ENCODE measurements at places on chromosomes 12 and 14.

- no peak for DNase-seq
These were observed 187.0 kb upstream of the C14orf180 start for GRCh38 chr14:104392396-104393198.

GRCh38 chr12:129393357-129393937, 510.4 kb downstream of the TMEM132D start:
- no peak for DNase-seq

DNA sequence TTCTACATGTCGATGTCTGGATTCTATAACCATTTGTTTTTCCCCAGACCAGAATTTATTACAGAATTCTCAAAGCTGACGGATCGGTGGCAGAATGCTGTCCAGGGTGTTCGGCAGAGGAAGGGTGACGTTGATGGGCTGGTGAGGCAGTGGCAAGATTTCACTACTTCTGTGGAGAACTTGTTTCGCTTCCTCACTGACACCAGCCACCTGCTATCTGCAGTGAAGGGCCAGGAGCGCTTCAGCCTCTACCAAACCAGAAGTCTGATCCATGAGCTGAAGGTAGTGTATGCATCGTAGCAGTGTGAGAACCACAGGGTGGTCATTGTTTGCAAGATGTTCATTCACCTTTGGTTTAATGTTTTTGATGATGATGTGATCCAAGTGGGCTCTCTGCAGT, 124.0 kb downstream of the ESR2 start:
- DNase-seq: no peak

GRCh38 chr12:31853520-31853919, 105.7 kb upstream of the RESF1 start:
- DNase-seq: no peak

- no peak for DNase-seq
These were observed 102.4 kb upstream of the METAP2 start for GRCh38 chr12:95371571-95371970.

- peak; percentile 1 for DNase-seq
These were observed 266.4 kb upstream of the USP15 start for GRCh38 chr12:61993734-61994345.

DNA sequence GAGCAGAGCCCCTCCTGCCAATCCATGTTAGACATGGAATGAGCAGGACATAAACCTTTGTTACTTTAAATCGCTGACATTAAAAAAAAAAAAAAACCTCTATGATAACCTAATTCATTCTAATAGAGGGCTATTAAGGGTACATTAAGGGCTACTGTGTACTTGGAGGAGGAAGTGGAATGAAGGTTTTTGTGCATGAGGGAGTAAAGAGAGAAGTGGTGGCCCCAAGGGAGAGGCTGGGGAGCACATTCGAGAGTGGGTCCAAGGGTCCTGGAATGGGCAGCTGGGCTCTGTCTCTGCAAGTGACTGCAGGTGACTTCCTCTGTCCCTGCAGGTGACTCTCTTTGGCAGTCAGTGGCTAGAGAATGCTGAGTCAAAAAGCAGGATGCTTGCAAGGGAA, 32.1 kb upstream of the PTGDR start:
- DNase-seq: no peak

DNA sequence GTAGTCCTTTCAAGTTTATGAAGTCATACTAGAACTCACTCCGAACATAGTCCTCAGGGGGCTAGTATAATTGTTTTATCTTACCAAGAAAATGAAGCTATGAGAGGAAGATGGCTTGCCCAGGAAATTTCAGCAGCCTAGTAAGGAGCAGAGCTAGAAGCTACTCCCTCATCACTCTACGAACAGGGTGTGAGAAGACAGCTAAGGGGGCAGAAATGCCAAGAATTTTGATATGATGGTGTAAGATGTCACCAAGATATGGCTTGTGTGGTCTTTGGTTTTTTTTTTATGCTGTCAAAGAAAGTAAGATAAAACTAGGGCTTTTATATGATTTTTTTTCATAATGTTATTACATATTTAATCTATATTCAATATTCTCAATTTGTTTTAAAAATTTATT, 47.6 kb downstream of the PRICKLE1 start:
- DNase-seq: no peak

DNA sequence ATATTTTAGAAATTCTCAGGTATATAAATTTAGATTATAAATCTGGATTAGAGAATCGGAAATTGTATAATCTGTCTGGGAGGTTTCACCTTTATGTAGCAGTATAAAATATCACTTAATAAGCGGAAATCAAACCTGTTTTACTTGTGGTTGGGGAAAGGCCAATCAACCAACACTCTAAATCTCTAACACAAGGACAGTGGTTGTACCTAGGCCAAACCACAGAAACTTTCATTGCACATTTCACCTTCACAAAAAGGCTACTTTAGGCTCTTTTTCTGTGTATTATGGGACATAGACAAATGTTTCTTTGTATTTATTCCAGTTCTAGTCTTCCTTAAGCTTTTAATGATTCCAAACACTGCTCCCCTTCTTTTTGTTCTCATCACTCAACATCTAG, 19.8 kb downstream of the ERH start:
- no peak for DNase-seq

- DNase-seq: no peak
These were observed 82.3 kb downstream of the DDX51 start for GRCh38 chr12:132061641-132062430.

DNA sequence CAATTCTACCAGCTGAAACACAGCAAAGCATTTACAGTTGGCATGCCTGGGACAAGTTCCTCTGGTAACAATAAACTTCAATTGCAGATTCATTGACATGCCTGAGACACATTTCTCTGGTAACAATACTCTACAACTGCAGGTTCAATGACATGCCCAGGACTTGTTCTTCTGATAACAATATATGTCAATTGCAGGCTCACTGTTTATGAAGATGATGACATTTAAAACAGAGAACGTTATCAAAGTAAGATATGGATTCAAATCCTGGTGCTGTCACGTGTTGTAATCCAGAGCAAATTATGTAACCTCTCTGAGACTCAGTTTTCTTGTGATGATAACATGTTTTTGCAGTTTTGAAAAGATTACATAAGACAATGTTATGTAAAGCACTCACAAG, 20.5 kb downstream of the KITLG start:
- no peak for DNase-seq

DNA sequence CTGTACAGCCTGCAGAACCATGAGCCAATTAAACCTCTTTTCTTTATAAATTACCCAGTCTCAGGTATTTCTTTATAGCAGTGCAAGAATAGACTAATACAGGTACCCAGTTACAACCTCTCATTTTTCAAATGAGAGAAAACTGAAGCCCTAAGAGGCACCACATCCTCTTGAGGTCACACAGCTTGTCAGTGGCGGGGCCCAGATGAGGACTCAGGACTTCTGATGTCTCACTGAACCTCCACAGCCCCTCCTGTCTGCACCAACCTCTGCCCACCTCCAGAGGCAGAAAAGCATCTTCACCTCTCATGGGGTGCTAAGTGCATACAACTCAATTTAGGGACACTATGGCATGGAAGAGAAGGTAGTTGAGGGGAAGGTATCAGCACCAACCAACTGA, 120.7 kb downstream of the CRACR2A start:
- DNase-seq: no peak

DNA sequence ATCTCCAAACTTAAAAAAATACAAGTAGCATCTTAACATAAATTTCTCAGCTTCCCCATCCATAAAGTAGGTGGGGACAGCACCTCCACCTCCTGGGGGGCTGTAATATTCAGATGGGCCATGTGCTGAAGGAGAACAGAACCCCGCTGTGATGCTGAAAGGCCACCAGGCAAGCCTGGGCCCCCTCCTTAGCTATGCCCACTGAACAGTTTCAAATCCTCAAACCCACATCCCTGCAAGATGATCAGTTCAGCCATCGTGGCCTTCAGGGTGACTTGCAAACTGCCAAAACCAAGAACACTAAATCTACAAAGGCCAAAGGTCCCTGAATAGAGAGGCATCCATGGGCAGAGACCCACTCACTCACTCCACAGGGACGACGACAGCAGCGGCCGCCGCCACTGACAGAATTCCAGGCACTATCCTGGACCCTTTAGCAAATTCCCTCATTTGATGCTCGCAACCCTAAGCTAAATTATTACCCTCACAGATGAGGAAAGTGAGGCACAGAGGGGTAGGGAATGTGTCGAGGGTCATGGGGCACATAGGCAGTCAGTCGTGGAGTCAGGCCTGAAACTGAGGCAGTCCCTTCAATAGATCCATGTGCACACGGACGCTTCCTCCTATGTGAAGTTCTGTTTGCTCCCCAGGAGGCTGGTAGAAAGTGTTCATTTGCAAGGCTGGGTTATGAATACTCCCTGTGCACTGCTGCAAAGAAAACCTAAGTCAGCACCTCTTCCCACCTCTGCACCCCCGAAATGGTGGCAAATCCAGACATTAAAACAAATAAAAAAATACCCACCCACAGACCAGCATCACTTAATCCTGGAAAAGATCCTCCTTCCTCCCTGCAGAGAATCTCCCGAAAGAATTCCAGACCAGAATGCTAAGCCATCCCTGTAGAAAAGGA, 5.9 kb downstream of the ITPK1 start:
- DNase-seq: no peak

GRCh38 chr12:75725521-75726111, 214.2 kb upstream of the KRR1 start:
- DNase-seq: peak; percentile 41

GRCh38 chr14:22420598-22421186, 168.3 kb downstream of the DAD1 start:
- DNase-seq: no peak

GRCh38 chr14:24875991-24876878, 173.7 kb downstream of the STXBP6 start:
- no peak for DNase-seq

Data from non-pigmented ciliary epithelial cell (primary cell).